Stimulated activated naive CD4-positive, alpha-beta T cell treated with Interleukin-2 at 50 U/mL for 16 hours (primary cell): ENCODE measurements at places on chromosomes 6 and 20.

DNA sequence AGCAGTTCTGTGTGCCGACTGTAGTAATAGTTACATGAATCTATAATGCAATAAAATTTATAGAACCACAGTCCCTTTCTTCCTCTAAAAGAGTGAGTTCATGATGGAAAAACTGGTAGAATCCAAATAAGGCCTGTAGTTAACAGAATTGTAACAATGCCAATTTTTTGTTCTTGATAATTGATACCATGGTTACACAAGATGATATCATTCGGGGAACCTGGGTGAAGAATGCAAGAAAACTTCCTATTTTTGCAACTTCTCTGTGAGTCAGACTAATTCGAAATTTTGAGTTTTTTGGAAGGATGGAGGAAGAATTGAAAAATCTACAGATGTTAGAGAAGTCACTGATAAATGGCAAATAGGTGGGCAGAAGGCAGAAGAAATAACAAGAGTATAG, 381.8 kb downstream of the CDKAL1 start:
- no peak for DNase-seq

DNA sequence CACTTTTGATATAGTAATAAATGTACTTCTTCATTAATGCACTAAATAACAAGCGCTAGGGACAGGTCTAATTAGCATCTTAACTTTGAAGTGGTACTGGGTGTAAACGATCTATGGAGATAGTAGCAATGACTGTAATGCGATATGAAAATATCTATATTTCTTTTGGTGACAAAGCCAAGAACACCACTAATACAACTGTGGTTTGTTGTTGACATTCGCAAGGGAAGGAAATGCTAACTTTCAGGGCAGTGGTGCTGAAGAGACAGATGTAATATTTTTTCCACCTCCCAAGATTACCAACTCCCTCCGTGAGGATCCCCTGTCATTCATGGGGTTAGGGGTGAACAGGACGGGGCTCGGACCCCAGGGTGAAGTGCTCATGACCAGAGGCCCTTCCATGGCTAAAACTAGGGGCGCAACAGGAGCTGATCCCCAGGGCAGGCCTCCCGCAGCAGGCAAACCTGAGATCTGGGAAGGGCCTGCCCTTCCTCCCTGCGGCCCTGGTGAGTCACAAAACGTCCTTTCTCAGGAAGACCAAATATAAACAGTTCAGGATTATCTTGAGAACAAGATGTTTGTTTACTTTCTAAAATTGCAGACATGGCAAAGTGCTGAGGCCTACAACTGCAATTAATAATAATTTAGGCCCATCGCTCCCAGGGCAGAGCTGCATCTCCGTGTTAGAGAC, 65.0 kb upstream of the TOX2 start:
- DNase-seq, result no peak

- DNase-seq, result no peak
These were observed 174.2 kb upstream of the KCNG1 start for GRCh38 chr20:51196991-51197651.

GRCh38 chr6:12138936-12139335, 126.8 kb downstream of the HIVEP1 start:
- DNase-seq, result no peak

DNA sequence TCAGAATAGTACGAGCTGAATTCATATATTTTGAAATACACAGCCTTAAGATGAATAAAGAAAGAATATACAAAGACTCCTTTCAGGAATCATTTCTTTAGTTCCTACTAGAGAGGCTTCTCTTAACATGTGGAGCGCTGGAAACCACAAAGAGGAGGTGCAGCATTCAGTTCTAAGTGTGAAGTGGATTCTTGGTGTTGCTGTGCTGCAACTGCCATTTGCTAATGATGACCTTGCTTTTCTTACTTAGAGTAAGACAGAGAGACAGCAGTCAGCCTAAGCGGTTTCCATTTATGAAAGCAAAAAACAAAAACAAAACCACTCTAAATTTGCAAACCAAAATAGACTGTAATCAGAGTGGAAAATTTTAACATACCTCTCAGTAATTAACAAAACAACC, 629.0 kb downstream of the EPHA7 start:
- DNase-seq, result no peak

GRCh38 chr6:109512271-109512817, 29.3 kb upstream of the ZBTB24 start:
- DNase-seq, result no peak

DNA sequence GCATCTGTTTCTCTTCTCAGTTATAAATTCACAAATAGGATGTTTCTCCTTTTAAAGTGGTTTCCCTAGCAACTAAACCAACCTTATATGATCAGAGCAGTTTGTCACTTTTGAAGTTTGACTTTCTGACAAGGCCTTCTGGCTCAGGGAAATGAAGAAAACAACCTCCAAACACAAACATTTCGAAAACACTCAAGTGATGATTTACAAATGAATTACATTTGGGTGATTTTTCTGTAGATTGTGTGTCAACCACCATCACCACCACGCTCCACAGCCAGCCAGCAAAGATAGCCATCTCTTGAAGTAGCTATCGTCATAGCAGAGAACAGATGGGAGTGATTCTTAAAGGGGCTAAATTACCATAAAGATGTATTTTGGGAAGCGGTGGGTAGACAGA, 16.5 kb upstream of the MLIP start:
- DNase-seq, result no peak

- no peak for DNase-seq
These were observed 43.2 kb downstream of the SESN1 start for GRCh38 chr6:109051301-109052017.

DNA sequence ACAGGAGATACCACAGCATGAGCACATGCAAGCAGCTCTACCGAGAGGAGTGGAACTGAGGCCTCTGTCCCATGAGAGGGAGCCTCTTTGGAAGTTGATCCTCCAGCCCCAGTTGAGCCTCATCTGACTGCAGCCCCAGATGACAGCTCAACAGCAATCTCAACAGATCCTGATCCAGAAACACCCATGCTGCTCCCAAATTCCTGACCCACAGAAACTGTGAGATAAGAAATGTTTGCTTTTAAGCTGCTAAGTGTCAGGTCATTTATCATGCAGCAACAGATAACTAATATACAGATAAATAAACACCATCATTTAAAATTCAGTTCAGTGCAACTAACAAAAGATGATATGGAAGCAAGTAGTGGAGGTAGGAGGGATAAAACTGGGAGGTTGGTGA, 4.8 kb upstream of the ARFGEF2 start:
- DNase-seq, result no peak

GRCh38 chr6:21999012-21999528, 297.8 kb downstream of the PRL start:
- no peak for DNase-seq

DNA sequence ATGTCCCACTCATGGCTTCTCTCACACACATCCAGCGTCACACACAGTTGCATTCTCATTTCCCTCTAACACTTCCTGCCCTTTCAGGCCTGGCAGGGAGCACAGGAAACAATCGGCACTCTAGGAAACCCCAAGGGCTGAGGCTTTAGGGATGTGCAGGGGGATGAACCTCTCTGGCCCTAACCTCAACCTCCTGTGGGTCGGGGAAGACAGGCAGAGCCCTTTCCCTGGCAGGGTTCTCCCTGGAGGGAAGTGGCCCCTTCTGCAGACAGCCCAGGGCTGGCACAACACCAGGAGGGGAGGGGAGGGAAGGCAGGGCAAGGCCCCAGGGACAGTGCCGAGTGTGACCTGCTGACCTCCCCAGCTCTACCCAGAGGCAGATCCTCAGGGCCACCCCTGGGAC, 2.7 kb downstream of the TEAD3 start:
- DNase-seq, result no peak

DNA sequence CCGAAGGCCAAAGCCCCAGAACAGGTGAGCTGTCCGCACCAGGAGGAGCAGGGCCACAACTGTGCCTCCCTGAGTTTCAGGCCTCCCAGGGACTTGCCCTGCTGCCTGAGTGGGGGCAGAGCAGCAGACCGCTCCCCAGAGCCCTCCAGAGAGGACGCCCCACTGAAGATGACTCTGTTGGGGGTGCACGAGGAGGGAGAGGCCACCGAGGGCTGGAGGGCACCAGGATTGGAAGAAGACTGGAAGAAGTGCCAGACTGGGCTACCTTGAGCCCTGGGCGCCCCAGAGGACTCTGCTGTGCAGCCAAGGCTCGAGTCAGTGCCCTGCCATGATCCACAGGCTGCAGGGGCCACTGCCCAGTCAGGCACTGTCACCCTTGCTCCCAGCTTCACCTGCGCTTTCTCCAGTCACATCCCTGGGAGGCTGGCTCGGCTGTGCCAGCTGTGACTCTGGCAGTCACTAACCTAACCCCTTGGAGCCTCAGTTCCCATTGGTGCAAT, 11.3 kb downstream of the CST7 start:
- no peak for DNase-seq
